NCI-H1092 treated with DMSO at 0.1 percent for 48 hours (cell line): ENCODE measurements at places on chromosomes 4 and X.
A peak's percentile ranks its signal among the peaks of the same experiment; 100 is the strongest.

DNA sequence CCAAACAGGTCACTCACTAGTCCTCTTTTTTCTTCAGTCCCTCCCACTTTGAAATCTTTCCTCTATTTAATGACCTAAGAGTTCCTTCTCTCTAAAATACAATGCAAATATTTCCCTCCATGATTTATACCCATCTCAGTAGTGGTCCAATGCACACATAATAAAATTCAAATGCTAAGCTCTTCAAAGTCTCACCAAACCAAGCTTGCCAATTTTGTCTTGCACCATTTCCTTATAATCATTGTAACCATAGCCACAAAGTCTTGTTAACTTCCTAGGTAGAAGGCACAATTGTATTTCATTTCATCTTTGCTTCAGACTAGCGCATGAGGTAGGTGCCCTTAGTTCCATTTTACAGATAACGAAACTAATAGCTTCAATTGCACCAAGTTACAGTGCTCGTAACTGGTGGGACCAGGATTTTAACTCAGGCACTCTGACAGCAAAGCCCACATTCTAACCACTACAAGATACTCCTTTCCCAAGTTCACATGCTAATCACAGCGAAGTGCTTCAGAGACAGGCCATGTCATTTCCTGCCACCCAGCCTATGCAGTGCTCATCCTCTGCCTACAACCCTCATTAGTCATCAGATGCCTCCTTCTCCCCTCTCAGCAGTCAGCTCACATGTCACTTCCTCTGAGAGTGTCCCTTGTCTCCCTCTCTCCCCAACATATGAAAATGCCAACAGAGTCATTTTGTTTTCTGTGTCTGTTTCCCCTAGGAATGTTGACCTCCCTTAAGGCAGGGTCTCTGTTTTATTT lies 66.9 kb upstream of the PPARGC1A start:
- DNase-seq = no peak

DNA sequence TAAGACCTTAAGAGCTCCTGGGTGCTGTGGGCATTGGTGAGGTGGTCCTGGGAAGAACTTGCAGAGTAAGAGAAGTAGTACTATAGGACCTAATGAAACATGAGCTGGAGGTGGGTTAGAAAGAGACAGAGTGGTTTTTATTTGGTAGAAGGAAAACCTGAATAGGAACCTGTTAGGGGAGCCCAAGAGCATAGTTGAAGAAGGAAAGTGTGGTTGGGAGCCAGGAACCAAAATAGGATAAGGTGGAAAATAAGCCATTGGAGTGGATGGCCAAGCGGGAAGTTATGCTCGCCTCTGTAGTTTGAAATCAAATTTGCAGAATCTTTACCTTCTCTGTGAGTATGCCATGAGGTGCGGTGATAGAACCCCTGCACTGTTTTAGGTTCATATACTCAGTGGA lies 26.7 kb downstream of the GAB1 start:
- no peak for DNase-seq

GRCh38 chr4:23788460-23788859 lies 101.4 kb downstream of the PPARGC1A start:
- DNase-seq = no peak

DNA sequence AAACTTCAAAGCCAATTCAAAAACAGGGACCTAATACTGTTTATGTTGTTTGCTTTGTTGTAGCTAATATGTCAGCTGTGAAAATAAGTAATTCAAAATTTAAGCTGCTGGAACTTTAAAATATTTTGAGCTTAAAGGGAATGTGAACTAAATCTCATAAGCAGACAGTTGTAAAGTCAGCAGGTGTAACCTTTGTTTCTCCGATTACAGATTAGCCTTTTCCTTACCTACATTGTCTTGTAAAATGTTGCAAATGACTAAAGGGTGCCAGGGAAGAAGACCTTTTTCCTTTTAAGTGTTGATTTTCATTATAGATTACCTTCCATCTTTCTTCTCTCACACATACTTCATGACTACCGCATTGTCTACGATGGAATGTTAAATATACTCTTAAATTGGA lies 405.1 kb downstream of the KCNIP4 start:
- no peak for DNase-seq

GRCh38 chr4:67366311-67366861 lies 178.9 kb downstream of the CENPC start:
- DNase-seq = no peak

GRCh38 chr4:112532267-112532666 lies 16.3 kb upstream of the NEUROG2 start:
- no peak for DNase-seq

- peak; percentile 61 for DNase-seq
Observed at GRCh38 chrX:7347465-7347864, 199.5 kb upstream of the PUDP start.

DNA sequence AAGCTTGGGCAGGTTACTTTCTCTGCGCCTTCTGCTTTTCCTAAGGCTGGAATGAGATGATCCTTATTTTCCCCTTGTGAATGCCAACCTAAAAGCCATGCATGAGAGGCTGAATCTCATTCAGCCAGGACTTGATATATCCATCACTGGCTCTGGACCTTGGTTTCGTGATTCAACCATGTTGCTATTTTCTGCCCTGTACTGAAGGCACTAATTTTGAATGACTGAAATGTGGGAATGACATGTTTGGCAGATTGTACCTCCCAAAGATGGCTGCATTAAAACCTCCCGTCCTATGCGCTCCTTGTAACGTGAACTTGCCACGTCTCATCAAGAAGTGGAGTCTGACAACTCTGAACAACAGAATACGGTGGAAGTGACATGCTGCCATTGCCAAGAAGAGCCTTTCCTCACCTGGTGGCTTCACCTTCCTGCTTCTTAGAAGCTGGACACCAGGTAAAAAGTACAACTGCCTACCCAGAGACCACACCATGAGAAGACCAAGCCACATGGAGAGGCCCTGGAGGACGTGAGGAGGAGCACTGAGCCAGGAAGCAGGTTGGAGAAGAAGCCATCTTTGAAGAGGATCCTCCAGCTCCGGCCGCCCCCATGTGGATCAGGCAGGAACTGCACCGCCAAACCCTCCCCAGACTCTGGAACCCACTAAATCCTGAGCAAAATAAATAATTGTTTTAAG lies 174.5 kb downstream of the NSUN7 start:
- peak; percentile 61 for DNase-seq

DNA sequence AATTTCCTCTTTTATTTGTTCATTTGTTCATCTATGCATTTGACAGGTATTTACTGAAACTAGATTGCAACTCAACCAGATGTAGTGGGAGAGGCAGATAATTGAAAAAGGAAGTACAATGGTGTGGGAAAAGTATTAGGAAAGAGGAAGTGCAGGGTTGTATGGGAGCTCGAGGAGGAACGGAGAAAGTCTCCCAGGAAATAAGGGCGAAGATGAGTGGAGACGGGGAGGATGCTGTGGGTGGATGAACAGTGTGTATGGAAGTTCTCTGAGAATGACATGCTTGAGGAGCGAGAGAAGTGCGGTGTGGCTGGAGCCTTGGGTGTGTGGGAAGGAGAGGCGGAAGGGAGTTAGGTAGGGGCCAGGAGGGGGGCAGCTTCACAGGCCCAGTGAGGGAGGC lies 87.5 kb upstream of the DHX15 start:
- DNase-seq = no peak

- DNase-seq = no peak
Observed at GRCh38 chr4:80407246-80407645, 71.7 kb downstream of the CFAP299 start.

GRCh38 chr4:153204728-153205648 lies 745 bp downstream of the TRIM2 start:
- no peak for DNase-seq

DNA sequence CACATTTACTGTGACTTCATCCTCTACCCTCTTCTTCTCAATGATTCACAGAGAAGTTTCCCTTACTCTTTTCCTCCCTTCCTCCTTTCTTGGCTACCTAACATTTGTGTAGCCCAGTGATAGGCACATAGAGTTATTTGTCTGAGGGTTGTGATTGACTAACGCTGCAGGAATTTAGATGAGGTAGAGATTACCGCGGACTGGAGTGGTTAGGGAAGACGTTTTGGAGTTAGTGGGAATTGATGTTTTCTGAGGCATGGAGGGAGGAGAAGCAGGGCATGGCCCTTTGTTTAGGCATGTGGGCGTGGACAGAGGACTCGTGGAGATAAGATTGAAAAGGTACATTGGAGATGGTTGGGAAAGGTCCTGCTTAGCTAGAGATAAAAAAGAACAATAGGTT lies 246.7 kb downstream of the GPAT3 start:
- DNase-seq = no peak

- DNase-seq = no peak
Observed at GRCh38 chrX:74911494-74911893, 13.8 kb downstream of the NEXMIF start.

- DNase-seq = no peak
Observed at GRCh38 chrX:136658151-136658550, 10.2 kb downstream of the CD40LG start.

GRCh38 chr4:78149751-78150542 lies 92.8 kb downstream of the FRAS1 start:
- no peak for DNase-seq

DNA sequence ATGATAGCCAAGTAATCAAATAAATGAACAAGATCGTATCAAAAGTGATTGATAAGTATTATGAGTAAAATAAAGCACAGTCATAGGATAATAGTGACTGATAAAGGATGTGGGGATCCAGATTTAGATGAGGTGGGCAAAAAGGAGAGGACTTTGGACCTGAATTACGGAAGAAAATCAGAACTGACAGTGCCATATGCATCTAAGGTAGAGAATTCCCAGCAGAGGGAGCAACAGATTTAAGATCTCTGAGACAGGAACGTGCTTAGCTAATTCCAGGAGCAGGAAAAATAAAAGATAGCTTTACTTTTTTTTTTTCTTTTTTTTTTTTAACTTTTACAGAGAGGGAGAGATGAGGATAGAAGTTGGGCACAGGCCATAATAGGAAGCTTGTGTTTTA lies 189.9 kb downstream of the NWD2 start:
- DNase-seq = no peak

DNA sequence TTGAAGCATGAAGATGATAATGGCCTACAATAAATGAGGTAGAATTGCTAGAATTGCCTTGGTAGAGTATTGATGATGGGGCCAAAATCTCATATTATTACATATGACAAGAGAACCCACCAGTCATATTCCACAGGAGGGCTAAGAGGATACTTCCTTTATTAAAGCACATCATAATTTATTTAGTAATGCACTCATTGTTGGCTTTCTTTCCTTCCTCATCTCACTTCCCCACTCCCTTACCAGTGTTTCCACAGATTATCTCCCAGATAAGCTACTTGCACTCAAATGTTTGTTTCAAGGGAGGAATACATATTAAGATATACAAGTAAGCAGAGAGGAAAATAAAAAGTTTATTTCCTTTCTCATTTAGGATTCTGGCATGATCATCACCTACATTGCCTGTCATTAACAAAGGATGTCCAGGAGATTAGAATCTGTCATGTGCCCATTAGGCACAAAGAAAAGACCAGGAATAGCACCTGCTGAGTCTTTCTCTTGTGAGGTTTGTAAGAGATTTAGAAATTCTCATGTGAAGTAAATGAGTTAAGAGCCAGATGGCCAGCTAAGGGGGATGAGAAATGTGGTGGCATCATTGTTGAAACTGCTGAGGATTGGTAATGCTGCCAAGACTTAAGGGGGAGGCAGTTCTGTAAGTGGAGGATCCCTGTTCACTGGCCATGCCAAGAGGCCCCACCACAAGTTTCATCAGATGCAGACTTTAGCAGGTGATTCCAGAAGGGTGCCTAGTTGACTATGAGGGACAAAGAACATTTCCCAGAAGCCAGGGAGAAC lies 52.4 kb upstream of the PRDM8 start:
- DNase-seq = no peak

- no peak for DNase-seq
Observed at GRCh38 chr4:72953571-72953970, 115.9 kb downstream of the COX18 start.

- no peak for DNase-seq
Observed at GRCh38 chr4:54473077-54473545, 184.6 kb upstream of the KIT start.

DNA sequence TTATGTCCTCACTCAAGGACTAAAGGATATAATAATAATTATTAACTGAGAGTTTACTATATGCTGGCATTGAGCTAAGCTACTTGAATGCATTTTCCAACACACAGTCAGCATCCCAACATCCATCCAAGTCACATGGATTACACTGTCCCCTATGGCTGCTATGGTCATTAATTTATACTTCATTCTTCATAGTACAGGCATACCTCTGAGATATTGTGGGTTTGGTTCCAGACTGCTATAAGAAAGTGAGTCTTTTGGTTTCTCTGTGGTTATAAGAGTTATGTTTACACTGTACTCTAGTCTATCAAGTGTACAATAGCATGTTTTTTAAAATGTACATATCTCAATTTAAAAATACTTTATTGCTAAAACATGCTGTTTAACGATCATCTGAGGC lies 89.2 kb downstream of the LNX1 start:
- no peak for DNase-seq

GRCh38 chrX:10892621-10893225 lies 218.4 kb upstream of the HCCS start:
- no peak for DNase-seq

DNA sequence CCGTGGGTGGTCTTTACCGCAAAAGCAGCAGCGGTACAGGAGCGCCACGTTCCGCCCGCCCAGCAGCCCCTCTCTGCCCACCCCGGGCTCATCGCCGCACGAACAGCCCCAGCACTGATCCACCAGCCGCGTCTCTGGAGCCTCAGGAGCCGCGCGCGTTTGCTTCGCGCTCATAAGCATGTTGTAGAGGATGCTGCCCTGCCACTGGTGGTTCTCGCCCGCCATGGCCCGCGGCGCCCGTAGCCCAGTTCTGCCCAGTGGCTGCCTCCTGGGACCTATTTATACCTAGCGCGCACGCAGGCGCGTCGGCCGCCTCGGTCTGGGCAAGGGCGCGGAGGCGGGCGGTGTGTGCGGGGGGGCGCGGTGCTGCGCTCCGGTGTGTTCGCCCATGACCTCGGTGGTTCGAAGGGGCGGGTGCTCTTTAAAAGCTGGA lies at the start of gene NR0B1:
TSS of gene NR0B1 (minus strand) at position 252 of the 433 bp plus-strand sequence. CDS start at position 225, 27 bp downstream.
- peak; percentile 58 for DNase-seq

DNA sequence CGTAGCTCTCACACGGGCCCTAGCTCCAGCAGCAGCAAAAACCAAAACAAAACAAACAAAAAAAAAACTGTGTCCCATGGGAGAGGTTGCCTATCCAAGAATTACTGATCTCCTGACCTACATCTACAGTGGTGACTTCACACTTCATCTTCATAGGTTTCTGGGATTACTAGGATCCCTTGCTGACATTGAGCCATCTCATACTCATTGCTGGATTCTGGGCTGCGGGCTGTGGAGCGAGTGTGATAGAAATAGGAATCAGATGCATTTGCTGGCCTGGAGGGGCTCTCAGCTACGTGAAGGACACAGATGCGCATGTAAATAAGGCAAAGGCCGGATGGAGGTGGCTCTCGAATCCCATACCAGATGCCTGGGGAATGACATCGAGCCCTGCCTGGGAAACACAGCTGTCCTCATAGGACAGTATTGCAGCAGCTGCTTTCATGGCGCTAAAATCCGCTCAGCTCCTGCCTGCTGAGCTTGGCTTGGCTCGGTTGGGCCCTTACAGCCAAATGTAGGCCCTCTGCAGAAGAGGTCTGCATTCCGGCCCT lies 41.7 kb downstream of the CNGA2 start:
- no peak for DNase-seq
